ENCODE measurements at places on chromosomes 5 and 9.

DNA sequence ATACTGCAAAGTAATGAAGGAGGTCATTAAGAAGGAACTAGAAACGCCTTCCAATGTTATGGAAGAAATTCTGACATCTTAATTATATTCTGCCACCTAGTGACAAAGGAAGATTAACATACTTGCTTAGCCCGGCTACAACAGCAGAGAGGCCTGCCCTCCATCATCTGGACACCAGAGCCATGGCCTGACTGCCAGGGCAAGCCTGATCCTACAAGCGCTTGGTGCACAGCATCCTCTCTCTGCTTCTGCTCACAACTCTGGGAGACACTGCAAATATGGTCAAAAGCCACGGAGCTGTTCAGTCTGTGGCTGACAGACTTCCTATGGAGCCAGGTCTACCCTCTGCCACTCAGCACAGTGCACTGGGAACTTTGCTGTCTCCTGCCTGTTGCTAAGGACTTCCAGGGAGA, 87.3 kb upstream of the SLC44A1 start:
- DNase-seq: peak; percentile 74

DNA sequence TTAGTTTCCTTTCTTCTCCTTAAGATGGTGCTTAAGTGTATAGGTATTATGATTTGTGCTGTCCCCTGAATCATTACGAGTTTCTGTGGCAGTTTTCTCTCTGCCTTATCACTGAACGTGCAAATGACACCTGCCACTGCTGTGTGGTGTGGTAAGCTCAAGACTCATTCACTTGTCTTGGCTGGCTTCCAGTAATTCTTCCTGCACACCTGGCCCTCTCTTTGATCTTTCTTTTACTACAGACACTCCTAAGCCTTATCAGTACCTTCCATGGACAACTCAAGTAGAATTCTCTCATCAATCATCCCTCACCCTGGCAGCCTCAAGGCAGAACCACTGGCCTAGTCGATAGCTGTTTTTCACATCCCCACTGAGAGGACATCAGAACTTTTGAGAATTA, 82.6 kb upstream of the ADAMTS19 start:
- DNase-seq: peak; percentile 13

DNA sequence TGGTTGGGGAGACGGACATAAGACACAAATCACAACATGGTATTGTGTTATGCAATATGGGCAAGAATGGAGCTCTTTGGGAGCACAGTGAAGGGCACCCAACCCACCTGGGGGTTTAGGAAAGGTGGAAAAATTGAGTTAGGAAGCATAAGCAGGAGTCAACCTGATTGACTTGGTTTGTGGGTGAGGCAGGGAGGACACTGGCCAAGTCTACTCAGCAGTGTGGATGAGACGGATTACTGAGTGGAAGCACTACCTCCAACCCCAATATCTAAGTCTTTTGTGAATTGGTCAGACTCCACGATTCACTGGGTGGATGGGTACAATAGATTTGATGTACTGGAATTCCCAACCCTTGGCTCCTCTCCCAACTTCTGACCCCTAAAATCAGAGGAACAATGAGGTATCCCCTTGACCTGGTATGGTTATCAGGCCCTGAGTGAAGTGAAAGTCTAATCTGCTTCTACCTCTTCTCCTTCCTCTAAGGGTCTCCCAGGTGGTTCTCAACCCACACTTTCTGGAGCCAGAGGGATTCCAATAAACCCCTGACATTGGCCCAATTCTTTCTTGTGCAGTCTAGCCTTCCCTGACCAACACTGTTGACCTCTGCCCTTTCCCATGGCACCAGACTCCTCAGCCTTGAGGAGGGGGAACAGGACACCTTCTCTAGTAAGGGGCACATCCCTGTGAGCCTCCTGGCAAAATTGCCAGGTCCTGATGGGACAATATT, 5.2 kb downstream of the EGR1 start:
- DNase-seq: peak; percentile 29

- peak; percentile 59 for DNase-seq
These were observed 209.9 kb upstream of the VLDLR start for GRCh38 chr9:2411459-2412215.

DNA sequence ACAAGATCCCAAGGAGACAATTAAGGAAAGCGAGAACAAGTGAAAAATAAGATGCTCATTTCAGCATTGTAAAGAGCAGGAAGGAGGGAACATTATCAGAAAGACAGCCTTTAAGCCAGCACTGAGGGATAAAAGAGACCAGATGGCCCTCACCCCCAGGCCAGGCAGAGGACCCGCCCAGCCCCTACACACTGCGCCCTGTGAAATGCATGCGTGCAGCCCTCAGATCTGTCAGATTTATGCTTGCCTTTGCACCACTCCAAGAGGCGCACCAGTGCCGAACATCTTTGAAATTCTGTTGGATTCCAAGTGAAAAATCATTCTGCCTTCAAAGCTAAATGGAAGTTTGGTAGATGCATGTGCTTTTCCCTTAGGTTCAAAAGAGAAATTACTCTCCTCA, 378.0 kb downstream of the MLLT3 start:
- no peak for DNase-seq

Data from kidney tubule cell (primary cell).